ENCODE measurements at places on chromosomes 2 and 18.
A peak's percentile ranks its signal among the peaks of the same experiment; 100 is the strongest.

- no peak for DNase-seq
Observed at GRCh38 chr2:134259571-134259970, 5.7 kb downstream of the MGAT5 start.

- DNase-seq, result no peak
Observed at GRCh38 chr2:230155359-230155758, 64.4 kb downstream of the SP110 start.

DNA sequence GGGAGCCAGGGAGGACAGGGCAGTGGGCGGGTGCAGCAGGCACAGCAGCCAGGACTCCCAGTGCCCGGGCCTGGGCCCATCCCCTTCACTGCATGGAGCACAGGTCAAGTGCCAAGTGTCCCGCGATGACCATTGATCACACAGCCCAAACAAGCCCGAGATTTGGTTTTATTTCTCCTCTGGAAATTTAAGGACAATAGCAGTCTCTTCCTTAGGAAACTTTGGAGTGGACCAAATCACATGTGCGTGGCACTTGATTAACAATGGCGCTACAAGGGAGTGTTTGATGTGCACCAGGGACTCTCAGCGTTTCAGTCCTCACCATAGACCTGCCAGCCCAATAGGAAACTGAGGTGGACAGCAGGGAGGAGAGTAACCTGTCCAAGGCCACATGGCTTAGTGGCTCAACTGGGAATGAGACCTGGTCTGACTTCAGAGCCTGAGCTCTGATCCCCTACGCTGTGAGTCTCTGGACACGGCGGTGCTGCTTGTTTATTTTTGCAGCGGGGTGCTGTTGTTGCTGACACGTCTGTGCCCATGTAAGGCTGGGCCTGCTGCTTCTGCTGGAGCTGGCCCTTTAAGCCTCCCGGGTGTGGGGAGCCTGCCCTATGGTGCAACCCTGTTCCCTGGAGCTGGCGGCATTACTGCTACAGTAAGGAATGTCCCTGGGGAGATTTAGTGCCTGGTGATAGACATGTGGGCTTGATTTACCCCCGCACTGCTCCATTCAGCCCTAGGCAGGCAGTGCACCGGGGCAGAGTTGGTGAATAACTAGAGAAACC lies 194.2 kb downstream of the INHBB start:
- no peak for DNase-seq

DNA sequence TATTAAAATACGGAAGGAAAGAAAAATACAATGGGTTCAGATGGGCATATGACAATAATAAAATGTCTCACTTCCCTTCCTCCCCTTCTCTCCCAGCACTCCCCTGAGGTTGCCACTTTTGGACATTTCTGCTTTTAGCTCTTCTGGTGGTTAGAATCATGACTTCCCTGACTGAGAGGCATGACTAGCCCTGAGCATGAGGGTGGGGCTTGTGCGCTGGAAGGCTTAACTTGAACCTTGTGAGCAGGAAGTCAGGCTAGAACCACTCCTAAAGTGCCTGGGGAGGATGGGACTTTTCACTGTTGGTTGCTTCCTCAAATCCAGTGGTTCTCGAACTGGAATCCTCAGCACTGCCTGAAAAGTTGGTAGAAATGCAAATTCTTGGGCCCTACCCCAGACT lies 19.7 kb upstream of the ARHGAP25 start:
- no peak for DNase-seq

DNA sequence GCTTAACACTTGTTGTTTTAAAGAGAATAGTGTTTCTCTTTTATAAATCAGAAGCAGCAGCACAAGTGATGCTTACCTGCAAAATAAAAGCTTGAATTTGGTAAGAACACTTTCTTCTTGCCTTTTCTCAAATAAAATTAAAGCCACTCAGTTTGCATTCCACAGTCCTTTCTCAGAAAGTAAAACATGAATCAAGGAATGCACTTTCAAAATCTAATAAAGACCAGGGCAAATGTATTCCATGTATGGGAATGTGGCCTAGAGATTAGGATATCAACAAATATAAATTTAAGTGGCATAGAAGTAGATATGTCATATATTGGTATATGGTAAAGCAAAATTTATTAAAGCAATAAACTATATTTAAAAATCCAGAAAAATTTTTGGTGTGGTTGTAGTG lies 352.8 kb downstream of the THSD7B start:
- DNase-seq, result no peak

- DNase-seq, result no peak
Observed at GRCh38 chr2:71715241-71715750, 261.9 kb downstream of the DYSF start.

- no peak for DNase-seq
Observed at GRCh38 chr2:173355866-173356508, 1.3 kb downstream of the CDCA7 start.

DNA sequence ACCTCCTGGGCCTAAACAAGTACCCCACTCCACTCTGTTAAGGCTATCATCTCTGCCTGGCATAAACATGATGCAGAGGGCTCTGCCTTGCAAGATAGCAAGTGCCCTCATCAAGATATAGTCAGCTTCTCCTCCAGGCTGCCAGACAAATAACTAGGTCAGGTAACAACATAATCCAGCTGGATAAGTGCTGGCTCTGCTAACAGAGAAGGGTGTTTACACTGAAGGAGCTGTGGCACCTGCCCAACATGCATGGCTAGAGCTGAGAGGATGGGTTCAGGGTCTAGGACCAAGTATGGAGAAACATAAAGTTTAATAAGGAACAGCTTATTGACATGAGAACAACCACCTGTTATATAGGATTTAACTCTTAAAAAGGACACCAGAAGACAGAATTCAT lies 42.8 kb downstream of the DLGAP1 start:
- DNase-seq, result peak; percentile 0

DNA sequence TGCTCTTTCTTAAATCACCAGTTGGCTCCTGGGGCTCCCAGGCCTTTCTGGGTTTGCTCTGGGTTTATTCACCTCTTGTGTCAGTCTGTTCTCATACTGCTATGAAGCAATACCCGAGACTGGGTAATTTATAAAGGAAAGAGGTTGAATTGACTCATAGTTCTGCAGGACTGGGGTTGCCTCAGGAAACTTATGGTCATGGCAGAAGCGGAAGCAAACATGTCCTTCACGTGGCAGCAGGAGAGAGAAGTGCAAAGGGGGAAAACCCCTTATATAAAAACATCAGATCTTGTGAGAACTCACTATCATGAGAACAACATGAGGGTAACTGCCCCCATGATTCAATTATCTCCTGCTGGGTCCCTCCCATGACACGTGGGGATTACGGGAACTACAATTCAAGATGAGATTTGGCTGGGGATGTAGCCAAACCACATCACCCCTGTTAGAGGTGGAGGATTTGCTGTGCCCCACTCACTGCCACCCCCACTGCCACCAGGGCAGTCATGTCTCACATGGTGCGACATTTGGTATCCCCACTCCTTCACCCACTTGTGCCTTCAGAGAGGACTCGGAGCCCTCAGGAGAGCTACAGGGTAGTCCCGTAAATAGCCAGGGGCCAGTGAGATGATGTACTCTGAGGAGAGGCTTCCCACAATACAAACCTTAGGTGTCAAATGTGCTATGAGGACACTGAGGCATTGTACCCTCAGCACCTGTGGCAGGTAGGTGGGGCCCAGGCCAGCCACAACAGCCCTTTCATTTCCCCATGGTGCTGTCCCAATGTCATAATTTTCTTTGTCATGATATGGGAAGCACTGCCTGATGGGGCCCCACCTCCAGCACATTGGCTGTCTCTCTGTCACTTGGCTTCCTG lies 35.7 kb downstream of the CDC42EP3 start:
- no peak for DNase-seq

DNA sequence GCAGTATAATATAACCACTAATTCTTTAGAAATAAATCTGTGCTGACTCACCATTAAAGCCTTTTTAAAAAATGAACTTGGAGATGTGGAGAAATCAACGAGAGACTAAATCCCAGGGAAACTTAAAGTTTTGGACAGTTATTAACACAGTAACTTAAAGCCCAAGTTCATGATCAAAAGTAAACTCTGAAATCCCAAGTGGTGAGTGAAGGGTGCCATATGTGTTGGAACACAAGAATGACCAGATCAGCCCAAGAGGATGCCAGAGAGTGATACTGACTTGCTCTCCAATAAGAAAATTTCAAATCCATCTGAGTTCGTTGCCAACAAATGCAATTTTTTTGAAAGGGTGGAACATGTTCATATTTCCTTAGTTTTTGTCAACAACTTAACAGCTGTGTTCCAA lies 838.1 kb upstream of the ACVR2A start:
- no peak for DNase-seq

- DNase-seq, result peak; percentile 12
Observed at GRCh38 chr18:49135877-49136276, 185.1 kb upstream of the SMAD7 start.

DNA sequence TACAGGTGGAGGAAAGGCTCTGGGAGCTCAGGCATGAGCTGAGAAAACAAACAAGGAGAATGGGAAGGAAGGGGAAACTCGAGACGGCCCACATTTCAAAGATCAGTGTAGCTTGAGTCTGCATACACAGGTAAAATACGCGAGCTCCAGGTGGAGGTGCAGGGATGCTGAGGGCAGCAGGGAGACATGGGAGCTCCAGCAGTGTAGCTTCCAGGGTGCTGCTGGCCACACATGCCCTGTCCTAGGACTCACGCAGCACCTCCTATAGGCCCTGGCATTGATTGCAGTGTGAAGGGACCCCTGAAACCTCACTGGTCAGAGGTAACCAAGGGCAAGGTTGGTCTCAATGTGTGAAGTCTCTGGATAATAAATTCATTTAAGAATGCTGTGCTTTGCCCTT lies 362.8 kb upstream of the HS6ST1 start:
- DNase-seq, result no peak

DNA sequence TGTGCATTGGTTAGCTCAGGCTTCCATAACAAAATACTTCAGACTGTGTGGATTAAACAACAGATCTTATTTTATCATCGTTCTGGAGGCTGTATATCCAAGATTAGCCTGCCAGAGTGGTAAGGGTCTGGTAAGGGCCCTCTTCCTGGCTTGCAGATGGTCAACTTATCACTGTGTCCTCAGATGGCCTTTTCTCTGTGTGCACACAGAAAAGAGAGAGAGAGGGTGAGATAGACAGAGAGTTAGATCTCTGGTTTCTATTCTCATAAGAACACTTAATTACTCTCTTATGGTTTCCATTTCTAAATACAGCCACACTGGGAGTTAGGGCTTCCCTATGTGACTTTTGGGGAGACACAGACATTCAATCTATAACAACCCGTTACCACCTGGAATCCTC lies 1003.5 kb downstream of the TSN start:
- no peak for DNase-seq

DNA sequence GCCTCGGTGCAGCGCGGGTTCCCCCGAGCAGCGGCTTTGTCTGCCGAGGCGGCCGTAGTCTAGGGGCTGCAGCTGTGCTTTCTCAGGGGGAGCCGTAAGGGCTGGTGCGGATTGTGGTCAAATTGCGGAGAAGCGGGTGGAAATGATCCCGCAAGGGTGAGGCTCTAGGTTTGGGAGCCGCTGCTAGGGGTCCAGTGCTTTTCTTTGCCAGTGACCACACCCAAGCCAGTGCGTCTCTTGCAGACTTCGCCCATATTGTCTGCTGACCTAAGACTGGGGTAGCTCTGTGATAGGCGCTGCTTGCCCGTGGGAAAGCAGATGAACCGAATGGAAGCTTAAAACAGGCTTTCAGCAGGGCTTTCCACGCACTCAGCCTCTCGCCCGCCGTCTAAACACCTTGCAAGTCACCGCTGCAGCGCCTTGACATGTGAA lies 2.1 kb downstream of the DPYSL5 start:
- peak; percentile 18 for DNase-seq

- DNase-seq, result peak; percentile 95
Observed at GRCh38 chr18:79924814-79925731, 26.4 kb downstream of the SLC66A2 start.

- DNase-seq, result no peak
Observed at GRCh38 chr2:150472511-150472899, 15.0 kb downstream of the RND3 start.

- DNase-seq, result no peak
Observed at GRCh38 chr2:164952057-164952702, 3.1 kb downstream of the SLC38A11 start.

DNA sequence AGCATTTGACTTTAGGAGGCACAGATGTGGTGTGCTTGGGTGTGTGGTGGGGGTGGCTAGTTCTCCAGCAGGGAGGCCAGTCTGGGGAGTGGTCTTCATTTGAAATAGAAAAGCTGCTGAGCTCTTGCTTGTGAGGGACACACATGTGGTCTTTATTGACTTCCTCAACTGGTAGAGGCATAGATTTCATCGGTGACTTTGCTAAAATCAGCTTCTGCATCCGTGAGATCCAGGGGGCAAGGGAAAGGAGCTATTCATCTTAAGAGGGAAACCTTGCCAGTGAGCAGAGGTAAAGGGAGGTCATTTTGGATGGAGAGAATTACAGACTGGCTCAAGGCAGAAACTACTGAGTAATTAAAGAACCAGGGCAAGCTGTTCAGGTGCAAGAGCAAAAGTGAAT lies 4.7 kb downstream of the MAPRE3 start:
- no peak for DNase-seq

DNA sequence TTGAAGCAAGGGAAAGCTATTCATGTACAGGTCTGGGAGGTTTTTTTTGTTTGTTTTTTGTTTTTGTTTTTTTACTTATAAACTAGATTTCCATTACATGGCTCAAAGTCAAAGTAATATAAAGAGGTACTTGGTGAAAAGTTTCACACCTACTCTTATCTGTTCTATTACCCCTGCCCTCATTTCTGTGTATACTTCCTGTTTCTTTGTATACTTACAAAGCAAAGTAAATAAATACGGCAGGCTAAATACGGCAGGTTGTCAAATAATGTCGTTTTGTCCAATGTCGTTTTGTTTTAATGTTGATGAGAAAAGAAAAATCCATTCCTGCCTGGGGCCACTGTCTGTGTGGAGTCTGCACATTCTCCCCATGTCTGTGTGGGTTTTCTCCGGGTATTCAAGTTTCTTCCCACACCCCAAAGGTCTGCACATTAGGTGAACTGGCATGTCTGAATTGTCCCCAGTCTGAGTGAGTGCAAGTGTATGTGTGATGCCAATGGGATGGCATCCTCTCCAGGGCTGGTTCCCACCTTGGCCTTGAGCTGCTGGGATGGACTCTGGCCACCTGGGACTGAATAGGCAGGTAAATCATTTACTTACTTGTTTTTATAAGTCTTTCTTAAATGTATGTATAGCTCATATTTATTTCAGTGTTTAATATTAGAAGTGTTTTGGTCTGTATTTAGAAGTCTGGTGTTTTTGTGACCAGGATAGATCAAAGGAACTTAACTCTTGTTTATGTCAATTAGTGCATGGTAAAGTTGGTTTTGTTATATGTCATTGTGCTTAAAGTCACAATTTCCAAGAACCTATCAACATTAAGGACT lies 13.4 kb downstream of the STAMBP start:
- DNase-seq, result no peak

GRCh38 chr2:26203906-26204305 lies 31.0 kb downstream of the GAREM2 start:
- DNase-seq, result no peak

DNA sequence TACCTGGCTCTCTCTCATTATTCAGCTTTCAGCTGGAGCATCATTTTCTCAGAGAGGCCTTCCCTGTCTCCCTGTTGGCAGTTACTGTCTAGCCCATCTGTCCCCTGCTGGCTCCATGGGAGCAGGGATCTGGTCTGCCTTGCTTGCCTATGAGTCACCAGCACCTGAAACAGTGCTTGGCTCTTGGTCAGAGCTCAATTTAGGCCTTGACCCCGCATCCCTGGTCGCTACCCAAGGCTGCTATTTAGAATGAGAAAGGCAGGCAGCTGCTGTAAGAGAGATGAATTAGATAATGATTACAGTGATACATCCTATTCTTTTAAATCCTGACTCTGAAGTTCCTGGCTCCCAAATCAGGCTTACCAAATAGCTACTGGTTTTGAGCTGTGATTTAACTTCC lies 32.9 kb downstream of the KCNE4 start:
- no peak for DNase-seq

- no peak for DNase-seq
Observed at GRCh38 chr2:126913329-126913728, 14.6 kb downstream of the TEX51 start.

GRCh38 chr2:235232449-235233433 lies 261.1 kb upstream of the AGAP1 start:
- DNase-seq, result no peak

All from NCI-H1105 treated with DMSO at 0.1 percent for 48 hours (cell line).